ENCODE measurements at places on chromosomes 4 and X. TPM values are rescaled to one million over a fixed set of nuclear protein-coding genes. Genes with fewer than 3 reads are reported as not detected.

Gene ZNF827
- total RNA-seq: 19.0 TPM

Gene OPHN1
- 5.0 TPM for total RNA-seq

DNA sequence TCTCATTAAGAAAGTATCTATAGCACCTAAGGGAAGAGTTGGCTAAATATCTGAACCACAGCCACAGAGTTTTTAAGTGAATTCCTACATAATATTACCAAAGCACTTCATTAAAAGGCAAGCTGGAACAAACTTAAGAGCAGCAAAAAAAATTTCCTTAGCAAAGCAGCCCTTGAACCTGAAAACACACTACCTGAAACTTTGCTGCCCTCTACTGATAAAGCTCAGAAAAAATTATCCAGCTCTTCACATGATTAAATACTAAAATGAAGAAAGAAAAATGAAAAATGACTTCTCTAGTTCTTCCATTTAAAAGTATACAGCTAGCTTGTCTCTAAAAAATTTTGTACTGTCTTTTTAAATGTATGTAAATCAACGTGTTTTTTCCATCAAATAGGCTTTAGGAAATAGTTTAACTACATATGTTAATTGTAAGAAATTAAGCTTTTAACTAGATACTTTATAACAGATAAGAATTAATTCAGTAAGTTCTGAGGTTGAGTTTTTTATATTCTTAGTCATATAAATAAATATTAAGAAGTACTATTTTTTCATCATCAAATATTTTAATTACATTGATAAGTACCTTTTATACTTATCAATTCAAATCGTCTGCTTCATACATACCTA, 156.1 kb downstream of the STPG2 start:
- DNase-seq: no peak

DNA sequence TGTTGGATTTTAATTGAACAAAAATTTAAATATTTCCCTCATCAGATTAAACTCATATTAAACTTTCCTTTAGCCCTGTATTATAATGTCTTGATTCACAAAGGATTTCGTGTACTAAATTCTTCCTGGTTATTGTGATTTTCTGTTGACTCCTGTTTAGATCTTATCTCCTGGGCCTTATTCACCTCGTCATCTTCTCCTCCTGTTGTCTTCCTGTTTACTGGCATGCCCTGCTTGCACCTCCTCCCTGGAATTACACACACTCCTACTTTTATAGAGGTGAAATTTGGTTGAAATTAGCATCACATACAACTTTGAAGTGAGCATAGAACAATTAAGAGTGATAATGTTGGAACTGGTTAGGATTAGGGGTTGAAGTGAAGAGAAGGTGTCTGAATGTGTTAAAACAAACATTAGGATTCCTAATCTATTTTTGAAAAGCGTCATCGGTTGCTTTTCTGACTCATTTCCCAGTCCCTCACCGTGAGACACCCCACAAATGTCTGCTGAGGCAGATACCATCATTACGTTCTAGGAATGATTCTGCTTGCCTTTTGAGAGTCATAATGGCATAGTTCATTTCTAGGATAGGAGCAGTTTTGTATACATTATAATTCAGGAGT, 32.5 kb downstream of the TLL1 start:
- DNase-seq: no peak

DNA sequence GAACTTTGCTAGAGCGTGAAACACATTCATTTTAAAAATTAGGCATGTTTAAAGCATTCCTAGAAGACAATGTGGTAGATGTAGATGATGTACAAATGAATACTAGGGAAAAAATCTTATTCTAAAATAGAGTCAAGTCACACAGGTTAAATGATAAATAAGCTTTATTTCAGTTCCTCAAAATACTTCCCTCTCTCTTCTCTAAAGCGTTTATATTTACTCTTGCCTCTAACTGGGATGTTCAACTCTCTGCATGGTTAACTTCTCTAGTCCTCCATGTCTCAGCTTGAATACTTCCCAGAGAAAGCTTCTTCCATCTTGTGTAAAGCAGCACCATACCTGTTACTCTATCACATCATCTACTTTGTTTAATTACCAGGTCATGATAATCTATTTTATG, 30.9 kb upstream of the GLRA3 start:
- DNase-seq: no peak

DNA sequence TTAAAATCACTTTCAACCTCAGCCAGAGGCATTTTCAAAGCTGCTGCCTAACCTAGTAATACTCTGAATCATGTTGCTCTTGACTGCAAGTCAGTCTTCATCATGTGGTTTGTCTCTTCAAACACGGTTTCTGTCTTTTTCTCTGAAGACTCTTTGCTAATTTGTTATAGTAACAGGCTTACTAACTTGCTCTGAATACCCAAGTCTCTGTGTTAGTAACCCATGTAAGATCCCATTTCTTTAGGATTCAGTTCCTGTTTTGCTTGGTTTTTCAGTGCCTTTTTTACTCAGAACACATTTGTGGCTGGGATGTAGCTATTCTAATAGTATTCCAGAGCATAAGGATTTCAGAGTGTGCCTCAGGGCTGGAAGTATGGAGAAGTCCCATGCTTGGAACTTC, 1450.6 kb upstream of the IGFBP7 start:
- DNase-seq: no peak

- no peak for DNase-seq
Measured at GRCh38 chr4:179415847-179416223, 1973.6 kb upstream of the AGA start.

DNA sequence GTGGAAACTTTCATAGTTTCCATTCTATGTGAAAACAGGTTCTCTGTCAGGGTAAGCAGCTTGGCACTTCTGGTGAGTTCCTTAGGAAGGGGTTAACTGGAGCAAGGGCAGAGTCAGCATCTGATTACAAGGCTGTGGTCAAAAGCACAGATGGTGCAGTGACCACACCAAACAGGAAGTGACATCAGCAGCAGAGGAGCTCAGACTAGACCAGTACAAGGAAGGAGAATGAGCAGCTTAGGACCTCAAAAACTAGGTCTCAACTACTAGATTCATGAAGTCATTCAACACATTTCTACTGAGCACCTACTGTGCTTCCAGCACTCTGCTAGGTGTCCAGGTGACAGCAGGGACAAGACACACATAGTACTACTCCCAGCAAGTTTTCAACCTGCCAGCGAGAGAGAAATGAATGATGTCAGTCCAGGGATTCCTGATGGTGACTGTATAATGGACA, 130.2 kb downstream of the AMELX start:
- DNase-seq: no peak
